CD4-positive, alpha-beta T cell treated with Interleukin-15 for 1 hour (primary cell): ENCODE measurements at places on chromosomes 5 and 9.

- DNase-seq: no peak
Observed at GRCh38 chr5:118700510-118700909, 287.8 kb downstream of the DTWD2 start.

DNA sequence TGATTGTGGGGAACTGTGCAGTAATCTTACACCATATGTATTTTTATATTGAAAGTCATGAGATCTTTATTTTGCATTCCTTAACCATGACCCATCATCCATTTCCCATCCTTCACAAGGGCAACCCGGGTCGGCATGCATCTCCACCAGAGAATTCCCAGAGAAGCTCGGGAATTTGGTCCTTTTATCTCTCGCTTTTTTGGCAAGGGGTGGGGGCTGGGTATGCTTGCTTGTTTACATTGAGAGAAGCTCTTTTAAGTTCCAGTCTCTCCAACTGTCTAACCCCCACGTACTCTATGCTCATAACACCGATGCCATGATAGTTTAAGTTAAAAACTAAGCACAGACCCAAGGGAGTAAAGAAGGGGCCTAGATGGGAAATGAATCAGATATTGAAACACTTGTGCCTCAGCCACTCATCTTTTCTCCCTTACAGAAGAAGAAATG is 109.9 kb upstream of the NFIB start:
- no peak for DNase-seq

GRCh38 chr5:109953761-109954160 is 264.0 kb downstream of the MAN2A1 start:
- DNase-seq: no peak

GRCh38 chr5:156481741-156482140 is 154.8 kb downstream of the SGCD start:
- DNase-seq: no peak

- DNase-seq: no peak
Observed at GRCh38 chr5:116387738-116388137, 186.9 kb downstream of the SEMA6A start.

DNA sequence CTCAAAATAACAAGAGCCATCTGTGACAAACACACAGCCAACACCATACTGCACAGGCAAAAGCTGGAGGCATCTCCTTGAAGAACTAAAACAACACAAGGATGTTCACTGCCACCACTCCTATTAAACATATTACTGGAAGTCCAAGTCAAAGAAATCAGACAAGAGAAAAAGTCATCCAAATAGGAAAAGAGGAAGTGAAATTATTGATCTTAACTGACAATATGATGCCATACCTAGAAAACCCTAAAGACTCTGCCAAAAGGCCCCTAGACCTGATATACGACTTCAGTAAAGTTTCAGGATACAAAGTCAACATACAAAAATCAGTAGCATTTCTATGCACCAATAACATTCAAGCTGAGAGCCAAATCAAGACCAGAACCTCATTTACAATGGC is 30.0 kb upstream of the MACIR start:
- no peak for DNase-seq

DNA sequence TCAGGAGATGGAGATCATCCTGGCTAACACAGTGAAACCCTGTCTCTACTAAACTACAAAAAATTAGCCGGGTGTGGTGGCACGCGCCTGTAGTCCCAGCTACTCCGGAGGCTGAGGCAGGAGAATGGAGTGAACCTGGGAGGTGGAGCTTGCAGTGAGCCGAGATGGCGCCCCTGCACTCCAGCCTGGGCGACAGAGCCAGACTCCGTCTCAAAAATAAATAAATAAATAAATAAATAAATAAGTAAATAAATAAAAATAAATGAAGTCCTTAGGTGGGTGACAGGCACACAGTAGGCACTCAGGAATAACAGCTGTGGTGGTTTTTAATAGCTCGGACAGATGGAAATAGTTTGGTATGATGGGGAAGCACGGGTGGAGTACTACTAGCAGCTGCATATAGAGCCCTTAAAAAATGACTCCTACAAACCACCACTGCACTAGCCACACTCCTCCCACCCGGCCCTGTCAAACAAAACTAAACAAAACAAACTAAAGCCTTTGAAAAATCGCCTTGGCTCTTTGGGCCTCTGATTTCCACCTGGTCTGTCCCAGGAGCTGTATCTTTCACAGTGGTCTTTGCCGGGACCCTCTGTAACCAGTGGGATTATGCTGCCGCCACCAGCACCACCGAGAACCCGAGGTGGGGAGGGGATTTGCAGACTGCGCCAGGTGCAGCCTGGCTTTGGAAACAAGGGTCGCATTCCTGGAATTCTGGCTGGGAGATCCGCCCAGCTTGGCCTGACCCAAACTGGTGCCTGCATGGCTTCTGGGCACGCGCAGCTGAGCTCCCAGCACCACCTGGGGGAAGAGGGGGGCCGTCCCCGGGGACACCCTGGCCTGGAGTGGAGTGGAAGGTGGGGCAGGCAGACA is 5.1 kb upstream of the WDR5 start:
- no peak for DNase-seq

DNA sequence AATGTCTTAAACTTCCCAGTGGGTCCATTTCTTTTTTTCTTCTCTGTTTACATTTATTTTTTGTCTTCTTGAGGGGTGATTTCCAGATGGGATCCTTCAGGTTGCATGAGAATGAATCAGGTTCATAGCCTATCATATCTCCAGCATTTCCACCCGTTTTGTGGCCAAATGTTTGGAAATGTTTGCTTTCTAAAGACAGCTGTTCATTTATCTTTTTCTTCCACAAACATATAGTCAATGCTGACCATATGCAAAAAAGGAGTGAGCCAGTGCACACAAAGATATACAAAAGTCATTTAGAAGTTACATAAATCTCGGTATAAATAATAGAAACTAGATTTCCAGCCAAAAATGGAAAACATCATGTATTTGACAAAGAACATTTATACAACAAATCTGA is 71.6 kb upstream of the STC2 start:
- DNase-seq: no peak

- no peak for DNase-seq
Observed at GRCh38 chr5:67435032-67435431, 238.4 kb upstream of the CD180 start.

DNA sequence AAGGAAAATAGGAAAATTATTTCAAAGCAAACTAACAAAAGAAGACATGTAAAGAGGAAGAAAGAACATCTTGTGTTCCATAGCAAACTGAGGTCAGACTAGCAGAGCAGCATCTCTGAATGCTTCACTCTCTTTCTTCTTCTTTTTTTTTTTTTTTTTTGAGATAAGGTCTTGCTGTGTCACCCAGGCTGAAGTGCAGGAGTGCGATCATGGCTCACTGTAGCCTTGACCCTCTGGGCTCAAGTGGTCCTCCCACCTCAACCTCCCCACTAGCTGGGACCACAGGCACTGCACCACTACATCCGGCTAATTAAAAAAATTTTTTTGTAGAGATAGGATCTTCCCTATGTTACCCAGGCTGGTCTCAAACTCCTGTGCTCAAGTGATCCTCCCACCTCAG is 36.6 kb downstream of the MELK start:
- DNase-seq: no peak

- no peak for DNase-seq
Observed at GRCh38 chr5:180523629-180524466, 29.7 kb downstream of the CNOT6 start.

DNA sequence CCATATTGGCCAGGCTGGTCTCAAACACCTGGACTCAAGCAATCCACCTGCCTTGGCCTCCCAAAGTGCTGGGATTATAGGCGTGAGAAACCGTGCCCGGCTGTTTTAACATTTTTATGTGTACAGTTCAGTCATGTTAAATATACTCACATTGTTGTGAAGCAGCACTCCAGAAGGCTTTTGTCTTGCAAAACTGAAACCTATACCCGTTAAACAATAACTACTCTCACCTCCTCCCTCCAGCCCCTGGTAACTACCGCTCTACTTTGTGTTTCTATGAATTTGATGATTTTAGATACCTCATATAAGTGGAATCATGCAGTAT is 23.1 kb upstream of the SHB start:
- DNase-seq: no peak

GRCh38 chr5:139844472-139845145 is 49.0 kb downstream of the PSD2 start:
- peak; percentile 70 for DNase-seq

DNA sequence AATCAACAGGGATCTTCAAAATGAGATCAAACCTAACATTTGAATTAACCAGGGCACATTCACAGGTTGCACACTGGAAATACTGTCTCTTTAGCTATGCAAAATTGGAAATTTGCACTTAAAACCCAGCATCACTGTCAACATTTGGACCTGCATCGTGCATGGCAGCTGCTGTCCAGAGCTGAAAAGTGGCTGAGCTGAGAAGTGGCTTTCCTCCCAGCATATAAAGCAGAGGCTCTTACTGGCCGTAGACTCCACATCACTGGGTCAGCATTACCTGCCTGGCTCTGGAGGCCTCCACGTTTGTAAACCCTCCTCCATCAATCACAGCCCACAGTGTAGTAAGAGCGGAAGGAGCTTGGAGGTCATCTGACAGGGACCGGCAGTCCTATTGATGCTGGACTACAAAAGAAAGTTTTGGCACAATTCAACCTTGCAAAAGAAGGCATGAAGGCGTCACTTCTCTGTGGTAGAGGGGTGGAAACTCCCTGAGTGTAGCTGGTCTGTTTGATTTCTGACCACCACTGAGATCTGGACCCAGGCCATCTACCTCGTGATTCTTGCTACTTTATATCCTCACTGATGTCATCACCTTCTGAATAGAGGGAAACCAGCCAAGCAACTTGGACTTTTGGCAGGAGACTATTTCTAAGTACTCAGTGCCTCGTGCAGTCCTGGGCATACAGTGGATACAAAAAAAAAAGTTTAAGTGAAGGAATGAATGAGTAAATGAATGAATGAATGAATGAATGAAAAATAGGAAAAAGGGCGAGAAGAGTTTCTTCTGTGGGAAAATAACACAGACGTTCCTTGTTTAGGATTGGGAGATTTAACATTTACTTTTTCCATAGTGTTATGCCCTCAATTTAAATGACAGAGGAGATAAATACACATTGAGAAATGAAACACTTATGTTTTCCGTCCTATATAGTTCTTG is 14.8 kb downstream of the RASEF start:
- no peak for DNase-seq

- DNase-seq: no peak
Observed at GRCh38 chr5:19352120-19352519, 635.9 kb downstream of the CDH18 start.

GRCh38 chr5:128539038-128539429 is 989 bp upstream of the FBN2 start:
- DNase-seq: no peak

GRCh38 chr9:109117856-109118807 is 1.6 kb downstream of the TMEM245 start:
- DNase-seq: peak; percentile 29

DNA sequence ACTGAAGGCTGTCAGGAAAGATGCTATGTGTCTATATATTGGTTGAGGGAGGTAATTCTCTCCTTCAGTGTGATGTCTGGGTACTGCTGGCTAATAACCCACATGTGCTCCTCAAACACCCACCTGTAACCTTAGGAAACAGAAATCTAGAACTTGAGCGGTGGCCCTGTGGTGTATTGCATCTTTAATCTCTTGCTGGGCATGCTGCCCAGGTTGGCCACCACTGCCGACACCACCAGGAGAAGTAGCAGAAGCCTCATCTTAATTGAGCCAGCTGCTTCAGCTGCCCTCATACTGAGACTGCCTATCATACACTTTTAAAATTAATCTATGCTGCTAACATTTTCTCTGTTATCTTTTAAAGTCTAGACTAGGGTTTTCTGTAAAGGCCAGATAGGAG is 103.5 kb upstream of the C5orf63 start:
- no peak for DNase-seq

- DNase-seq: peak; percentile 46
Observed at GRCh38 chr9:21965401-21965951, 28.7 kb downstream of the CDKN2A start.

DNA sequence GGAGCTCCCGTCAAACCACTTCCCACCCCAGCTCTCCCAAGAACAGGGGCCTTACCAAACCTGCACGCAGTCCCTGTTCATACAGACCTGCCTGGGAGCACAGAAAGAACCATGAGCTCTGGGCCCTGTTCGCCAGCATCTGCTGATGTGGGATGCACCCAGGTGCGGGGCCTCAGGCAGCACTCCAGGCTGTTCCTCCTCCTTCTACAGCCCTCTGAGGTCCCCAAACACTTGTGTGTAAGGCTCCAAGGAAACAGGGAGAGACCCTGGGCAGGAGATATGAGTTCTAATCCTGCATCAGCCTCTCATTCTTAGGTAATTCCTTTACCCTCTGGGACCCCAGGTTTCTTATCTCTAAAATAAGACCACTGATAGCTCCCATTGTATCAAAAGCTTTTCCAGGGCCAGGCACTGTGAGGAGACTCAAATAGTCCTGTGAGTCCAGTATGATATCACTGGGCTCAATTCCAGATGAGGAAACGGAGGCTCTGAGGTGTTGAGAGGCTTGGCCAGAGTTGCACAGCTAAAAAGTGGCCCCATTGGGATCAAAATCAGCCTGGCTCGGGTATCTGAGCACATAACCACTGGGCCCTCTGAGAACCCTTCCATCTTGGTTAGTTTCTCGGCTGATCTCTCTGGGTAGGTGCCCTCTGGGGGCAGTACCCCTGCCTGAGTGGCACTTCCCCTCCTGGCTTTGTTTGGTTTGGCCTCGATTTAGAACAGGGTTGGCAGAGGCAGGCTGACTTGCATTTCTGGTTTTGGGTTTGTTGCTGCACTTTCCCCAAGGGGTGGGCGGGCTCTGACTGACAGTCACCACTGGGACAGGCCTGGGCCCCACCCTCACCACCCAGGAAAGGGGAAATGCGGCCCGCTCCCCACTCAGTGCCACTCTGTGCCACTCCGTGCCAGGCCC is 116.8 kb downstream of the RGS3 start:
- DNase-seq: peak; percentile 80

GRCh38 chr5:73160239-73160671 is 12.7 kb upstream of the TMEM174 start:
- no peak for DNase-seq

DNA sequence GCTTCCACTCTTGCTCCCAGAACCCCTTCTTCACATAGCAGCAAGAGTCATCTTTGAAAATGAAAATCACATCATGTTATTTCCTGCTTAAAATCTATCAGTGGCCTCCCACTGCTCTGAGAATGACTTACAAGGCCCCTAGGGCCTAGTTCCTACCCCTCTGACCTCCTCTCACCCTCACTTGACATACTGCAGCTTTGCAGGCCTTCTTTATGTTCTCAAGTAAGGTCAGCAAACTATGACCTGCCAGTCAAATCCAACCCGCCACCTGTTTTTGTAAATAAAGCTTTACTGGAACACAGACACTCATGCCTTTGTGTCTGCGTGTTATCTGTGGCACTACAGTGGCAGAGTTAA is 185.7 kb downstream of the NR3C1 start:
- no peak for DNase-seq

GRCh38 chr9:127418037-127418471 is 6.1 kb upstream of the ZNF79 start:
- peak; percentile 39 for DNase-seq

- no peak for DNase-seq
Observed at GRCh38 chr9:132210472-132211145, 48.8 kb downstream of the NTNG2 start.

DNA sequence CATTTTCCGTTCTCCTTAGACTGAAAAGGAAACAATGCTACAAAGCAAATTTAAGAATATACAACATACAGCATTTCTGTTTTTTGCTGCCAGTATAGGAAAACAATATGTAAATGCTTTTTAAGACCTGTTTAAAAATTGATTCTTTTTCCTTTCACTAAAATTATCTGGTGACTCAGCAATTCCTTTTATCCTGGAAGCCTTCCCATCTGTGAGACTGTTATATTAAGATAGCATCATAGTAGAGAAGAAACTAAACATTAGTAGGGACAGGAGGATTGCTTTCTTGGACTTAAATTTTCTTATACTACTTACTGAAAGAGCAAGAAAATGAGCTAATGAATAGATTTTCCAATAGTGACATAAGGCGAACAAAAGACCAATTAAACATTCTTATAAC is 30.0 kb upstream of the GPR21 start:
- DNase-seq: no peak
